ENCODE measurements at places on chromosomes 6 and 20.
A peak's percentile ranks its signal among the peaks of the same experiment; 100 is the strongest.

- no peaks in the 10 kb centered on the region for H3K27me3 ChIP-seq
- no peak overlapping the region for H3K4me3 ChIP-seq
- peaks cover 11% of the 10 kb centered on the region for H3K4me1 ChIP-seq
- peaks cover 19% of the 10 kb centered on the region for H3K36me3 ChIP-seq
- no peak overlapping the region for H3K27ac ChIP-seq
These were observed 155.1 kb downstream of the CDK19 start for GRCh38 chr6:110660066-110660655.

DNA sequence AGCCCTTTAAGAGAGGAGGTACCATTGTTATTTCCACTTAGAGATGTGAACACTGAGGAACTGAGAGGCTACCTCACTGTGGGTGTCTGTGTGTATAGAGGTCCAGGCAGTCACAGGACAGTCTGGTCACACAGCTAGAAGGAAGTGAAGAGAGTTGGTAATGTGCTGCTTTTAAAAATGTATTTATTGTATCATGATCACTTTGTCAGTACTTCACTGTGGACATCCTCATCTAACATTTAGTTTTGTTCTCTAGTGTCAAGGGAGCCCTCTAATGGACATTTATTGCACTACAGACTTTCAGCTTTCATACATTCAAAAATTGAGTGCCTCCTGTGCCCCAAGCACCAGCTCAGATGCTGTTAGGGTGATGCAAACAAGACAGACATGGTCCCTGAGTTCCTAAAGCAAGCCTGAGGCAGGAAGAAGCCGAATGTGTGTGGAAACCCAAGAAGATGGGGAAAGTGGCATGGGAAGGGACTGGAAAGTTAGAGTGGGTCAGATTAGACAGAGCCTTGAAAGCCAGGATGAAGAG, 123.0 kb downstream of the SLC16A10 start:
- DNase-seq: peak; percentile 24
- no peaks in the 10 kb centered on the region for H3K27me3 ChIP-seq
- H3K27ac ChIP-seq: no peak overlapping the region
- H3K4me3 ChIP-seq: no peak overlapping the region
- H3K4me1 ChIP-seq: no peaks in the 10 kb centered on the region

DNA sequence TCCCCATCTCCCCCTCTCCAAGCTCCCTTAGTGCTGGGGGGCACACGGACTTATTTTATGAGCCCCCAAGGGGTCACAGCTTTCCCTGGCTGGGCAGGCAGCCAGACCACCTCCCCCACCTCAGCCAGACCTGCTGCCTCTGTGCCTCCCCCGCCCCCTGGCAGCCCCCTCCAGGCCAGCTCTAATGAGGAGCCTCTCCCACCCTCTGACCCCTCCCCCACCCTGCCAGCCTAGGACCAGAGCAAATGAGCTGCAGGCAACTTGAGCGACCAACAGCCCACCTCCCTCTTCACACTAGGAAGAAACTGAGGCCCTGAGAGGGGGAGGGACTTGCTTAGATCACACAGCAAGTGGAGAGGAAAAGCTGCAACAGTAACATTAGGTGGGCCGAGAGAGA, 1.9 kb downstream of the GDF5 start:
- DNase-seq: no peak
- no peaks in the 10 kb centered on the region for H3K36me3 ChIP-seq
- H3K4me1 ChIP-seq: peaks cover 13% of the 10 kb centered on the region
- peaks cover 4% of the 10 kb centered on the region for H3K27me3 ChIP-seq

DNA sequence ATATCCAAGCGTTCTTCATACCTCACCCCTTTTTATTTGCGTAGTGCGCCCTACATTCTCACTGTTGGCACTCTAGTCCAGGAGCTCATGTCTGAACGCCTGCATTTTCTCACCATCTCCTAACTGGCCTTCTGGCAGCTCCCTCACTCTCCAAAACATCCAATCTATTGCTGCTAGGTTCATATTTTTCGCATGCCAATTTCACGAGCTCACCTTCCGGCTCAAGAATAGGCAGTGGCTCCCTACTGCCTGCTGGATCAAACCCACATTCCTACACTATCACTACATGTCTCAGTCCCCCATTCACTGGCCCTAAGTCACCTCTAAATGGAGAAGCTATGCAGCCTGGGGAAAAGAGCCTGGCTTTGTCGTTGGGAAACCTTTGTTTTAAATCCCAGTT, 115.0 kb downstream of the IPCEF1 start:
- H3K27ac ChIP-seq: no peak overlapping the region
- no peak for DNase-seq

DNA sequence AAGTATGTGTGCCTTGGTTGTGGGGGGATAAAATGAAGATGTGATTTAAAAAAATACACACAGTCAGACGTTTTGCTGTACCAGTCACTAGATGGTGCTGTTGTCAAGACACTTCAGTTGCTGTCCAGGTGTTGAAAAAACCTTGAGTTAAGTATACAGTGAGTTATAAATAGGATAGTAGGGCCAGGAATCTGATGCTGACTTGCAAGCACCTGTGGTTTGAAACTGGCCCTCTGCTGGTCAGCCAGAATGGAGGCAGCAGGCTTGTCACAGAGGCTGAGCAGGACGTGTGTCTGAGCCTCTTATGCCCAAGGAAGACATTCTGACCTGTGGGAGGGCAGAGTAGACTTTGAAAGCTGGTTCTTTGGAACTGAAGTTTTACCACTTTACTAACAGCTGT, 27.8 kb downstream of the RNF8 start:
- no peak overlapping the region for H3K4me3 ChIP-seq
- peaks cover 16% of the 10 kb centered on the region for H3K36me3 ChIP-seq
- no peak overlapping the region for H3K27ac ChIP-seq
- DNase-seq: peak; percentile 42

DNA sequence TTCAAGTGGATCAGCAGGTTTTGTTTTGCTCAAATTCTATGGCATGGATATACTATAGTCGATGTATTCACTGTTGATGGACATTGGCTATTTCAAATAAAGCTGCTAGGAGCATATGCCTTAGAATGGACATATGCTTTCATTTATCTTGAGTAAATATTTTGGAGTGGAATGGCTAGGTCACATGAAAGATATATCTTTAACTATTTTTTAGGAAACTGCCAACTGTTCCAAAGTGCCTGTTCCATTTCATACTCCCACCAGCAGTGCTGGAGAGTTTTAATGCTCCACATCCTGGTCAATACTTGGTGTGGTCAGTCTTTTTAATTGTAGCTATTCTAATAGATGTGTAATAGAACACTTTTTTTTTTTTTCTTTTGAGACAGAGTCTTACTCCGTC, 81.1 kb upstream of the PIM1 start:
- H3K36me3 ChIP-seq: no peaks in the 10 kb centered on the region
- no peak overlapping the region for H3K27ac ChIP-seq
- no peaks in the 10 kb centered on the region for H3K27me3 ChIP-seq
- H3K4me3 ChIP-seq: no peak overlapping the region
- DNase-seq: no peak

GRCh38 chr6:15472621-15473020, 190.2 kb downstream of the DTNBP1 start:
- H3K27ac ChIP-seq: peak overlapping the region; percentile 72
- no peak overlapping the region for H3K4me3 ChIP-seq
- peaks cover 29% of the 10 kb centered on the region for H3K36me3 ChIP-seq
- H3K27me3 ChIP-seq: no peaks in the 10 kb centered on the region
- peaks cover 32% of the 10 kb centered on the region for H3K4me1 ChIP-seq
- DNase-seq: no peak

GRCh38 chr6:53989504-53989903, 121.7 kb upstream of the MLIP start:
- peaks cover 15% of the 10 kb centered on the region for H3K27me3 ChIP-seq
- H3K4me1 ChIP-seq: no peaks in the 10 kb centered on the region
- no peak overlapping the region for H3K4me3 ChIP-seq
- H3K36me3 ChIP-seq: no peaks in the 10 kb centered on the region

- no peak overlapping the region for H3K27ac ChIP-seq
- no peak for DNase-seq
- no peak overlapping the region for H3K4me3 ChIP-seq
- peaks cover 19% of the 10 kb centered on the region for H3K27me3 ChIP-seq
These were observed 314.0 kb upstream of the ECI2 start for GRCh38 chr6:4449409-4449808.

GRCh38 chr6:22808466-22808865, 239.1 kb downstream of the HDGFL1 start:
- no peak overlapping the region for H3K27ac ChIP-seq
- no peaks in the 10 kb centered on the region for H3K27me3 ChIP-seq
- H3K4me1 ChIP-seq: no peaks in the 10 kb centered on the region
- no peaks in the 10 kb centered on the region for H3K36me3 ChIP-seq
- no peak for DNase-seq

GRCh38 chr20:37330316-37330715, 15.6 kb upstream of the SRC start:
- DNase-seq: no peak
- peaks cover 17% of the 10 kb centered on the region for H3K4me1 ChIP-seq
- no peaks in the 10 kb centered on the region for H3K36me3 ChIP-seq

DNA sequence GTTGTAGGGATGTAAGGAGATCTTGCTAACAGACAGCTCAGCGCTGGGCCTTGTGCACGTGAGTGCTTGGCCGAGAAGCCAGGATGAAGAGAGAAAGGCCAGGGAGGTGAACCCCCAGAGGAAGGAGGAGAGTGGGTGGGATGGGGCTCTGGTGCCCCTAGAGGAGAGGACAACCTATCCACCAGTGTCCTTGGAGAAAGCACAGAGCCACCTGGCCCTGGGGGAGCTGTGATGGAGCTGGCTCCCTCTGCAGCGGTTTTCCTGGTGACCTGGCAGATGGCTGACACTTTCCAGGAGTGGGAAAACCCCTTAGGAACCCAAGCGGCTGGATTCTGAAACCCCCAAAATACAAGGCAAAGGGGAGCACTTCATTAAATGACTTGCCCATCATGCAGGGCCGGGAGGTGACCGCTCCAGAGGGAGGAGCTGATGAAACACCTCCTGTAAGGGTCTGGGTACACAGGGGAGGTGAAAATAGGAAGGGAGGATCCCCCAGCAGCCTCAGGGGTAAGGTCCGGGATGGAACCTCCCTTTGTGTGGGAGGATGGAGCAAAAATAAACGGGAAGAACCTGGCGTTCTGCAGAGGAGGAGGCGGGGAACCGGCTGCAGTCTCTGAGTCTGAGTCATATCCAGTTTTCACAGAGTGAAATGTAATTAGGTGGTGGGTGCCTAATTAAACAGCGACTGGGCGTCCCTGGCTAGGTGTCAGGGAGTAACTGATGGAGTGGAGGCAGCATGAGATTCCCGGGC, 80.4 kb downstream of the SULF2 start:
- peaks cover 7% of the 10 kb centered on the region for H3K36me3 ChIP-seq
- H3K4me1 ChIP-seq: peaks cover 19% of the 10 kb centered on the region
- H3K27ac ChIP-seq: no peak overlapping the region
- DNase-seq: no peak

DNA sequence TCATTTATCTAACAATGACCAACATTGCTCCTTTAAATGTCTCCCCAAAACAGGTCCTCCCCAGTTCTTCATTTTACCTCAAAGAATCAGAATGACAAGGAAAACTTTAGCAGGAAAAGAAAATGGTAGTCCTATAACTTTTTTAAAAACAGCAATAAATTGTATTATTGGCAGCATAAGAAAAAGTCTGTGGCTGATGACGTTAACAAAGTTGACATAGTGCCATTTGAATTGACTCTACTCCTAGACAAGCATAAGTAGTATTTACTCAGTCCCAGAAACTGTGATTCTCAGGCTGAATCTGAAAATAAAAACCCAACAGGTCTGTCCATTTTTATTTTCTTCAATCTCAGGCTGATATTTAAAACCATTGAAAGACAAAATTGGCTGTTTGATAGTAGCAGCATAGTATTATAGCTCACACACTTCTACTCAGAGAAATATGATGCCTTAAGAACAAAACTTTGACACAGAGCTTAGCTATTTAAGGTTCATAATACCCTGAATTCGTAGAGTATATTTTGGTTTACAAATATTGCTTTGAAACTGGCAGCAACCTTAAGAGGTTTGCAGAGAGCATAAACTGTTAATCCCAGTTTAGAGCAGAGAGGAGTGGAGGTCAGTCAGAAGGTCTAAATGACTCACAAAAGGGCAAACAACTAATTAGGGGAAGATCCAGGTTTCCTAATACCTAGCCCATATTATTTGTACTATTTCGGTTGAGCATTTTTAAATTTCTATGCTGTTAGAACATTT, 35.0 kb upstream of the TENT5A start:
- H3K4me3 ChIP-seq: no peak overlapping the region
- no peak overlapping the region for H3K27ac ChIP-seq
- no peak for DNase-seq
- no peaks in the 10 kb centered on the region for H3K36me3 ChIP-seq
- H3K27me3 ChIP-seq: no peaks in the 10 kb centered on the region

GRCh38 chr6:159728531-159728964, 1.2 kb downstream of the WTAP start:
- H3K36me3 ChIP-seq: no peaks in the 10 kb centered on the region
- peaks cover 69% of the 10 kb centered on the region for H3K4me1 ChIP-seq
- H3K4me3 ChIP-seq: peak overlapping the region; percentile 96
- H3K27ac ChIP-seq: peak overlapping the region; percentile 99
- no peak for DNase-seq

DNA sequence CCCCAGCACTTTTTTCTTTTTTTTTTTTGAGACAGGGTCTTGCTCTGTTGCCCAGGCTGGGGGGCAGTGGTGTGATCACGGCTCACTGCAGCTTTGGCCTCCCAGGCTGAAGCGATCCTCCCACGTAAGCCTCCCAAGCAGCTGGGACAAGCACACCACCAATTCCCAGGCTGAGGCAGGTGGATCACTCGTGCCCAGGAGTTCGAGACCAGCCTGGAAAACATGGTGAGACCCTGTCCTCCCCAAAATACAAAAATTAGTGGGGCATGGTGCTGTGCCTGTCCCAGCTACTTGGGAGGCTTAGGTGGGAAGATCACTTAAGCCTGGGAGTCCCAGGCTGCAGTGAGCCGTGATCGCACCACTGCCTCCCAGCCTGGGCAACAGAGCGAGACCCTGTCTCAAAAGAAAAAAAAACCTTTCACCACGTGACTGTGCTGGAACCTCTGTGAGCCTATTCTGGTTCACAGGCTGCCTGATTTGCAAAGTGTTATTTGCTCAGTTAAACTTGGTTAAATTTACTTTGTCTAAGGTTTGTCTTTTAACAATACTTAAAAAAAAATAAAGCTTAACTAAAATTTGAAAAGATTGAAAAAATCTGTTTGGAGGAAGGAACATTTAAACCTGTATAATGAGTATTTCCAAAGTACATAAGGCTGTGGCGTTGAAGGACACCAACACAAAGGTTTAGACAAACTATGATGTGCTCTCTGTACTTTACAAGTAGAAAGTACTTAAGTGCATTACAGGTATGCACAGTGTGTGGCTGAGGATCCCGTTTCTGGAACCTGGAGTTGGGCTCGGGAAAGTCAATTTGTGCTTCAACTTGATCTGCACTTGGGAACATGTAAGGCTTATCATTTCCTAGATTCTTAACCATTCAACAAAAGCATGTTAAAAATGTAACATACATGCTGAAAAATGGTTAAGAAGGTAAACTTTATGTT, 55.0 kb downstream of the PPP1R3G start:
- no peak overlapping the region for H3K27ac ChIP-seq
- H3K36me3 ChIP-seq: no peaks in the 10 kb centered on the region
- DNase-seq: no peak
- no peaks in the 10 kb centered on the region for H3K27me3 ChIP-seq

GRCh38 chr6:29554764-29555163, 4.8 kb downstream of the UBD start:
- no peaks in the 10 kb centered on the region for H3K36me3 ChIP-seq
- H3K4me3 ChIP-seq: no peak overlapping the region
- H3K27me3 ChIP-seq: peaks cover 70% of the 10 kb centered on the region
- DNase-seq: no peak
- H3K27ac ChIP-seq: no peak overlapping the region

GRCh38 chr20:8647961-8648441, 420.9 kb upstream of the PLCB4 start:
- H3K27ac ChIP-seq: no peak overlapping the region
- H3K4me3 ChIP-seq: no peak overlapping the region
- no peaks in the 10 kb centered on the region for H3K4me1 ChIP-seq

GRCh38 chr6:42313038-42313437, 95.4 kb upstream of the MRPS10 start:
- DNase-seq: no peak
- H3K27me3 ChIP-seq: no peaks in the 10 kb centered on the region
- H3K27ac ChIP-seq: no peak overlapping the region
- no peak overlapping the region for H3K4me3 ChIP-seq

All from naive B cell (primary cell).